ENCODE measurements at places on chromosomes 12 and 14.

DNA sequence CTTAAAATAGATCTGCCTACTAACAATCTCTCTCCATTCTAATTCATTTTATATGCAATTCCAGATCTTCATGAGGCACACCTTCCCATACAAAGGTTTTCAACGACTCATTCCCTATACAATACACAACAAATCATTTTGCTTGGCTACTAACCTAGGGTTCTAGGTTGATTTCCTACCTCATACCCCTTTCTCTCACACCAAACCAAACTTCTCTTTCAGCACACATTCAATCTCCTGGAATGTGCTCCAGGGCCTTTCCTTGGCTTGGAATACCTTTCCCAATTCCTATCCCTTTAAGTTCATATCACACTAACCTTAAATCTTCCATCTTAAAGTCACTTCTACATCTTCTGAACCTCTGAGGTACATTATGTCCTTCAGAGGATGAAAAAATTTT, 38.7 kb upstream of the MTERF2 start:
- no peak for DNase-seq

GRCh38 chr12:93165384-93165932, 212.3 kb upstream of the NUDT4 start:
- DNase-seq = no peak

DNA sequence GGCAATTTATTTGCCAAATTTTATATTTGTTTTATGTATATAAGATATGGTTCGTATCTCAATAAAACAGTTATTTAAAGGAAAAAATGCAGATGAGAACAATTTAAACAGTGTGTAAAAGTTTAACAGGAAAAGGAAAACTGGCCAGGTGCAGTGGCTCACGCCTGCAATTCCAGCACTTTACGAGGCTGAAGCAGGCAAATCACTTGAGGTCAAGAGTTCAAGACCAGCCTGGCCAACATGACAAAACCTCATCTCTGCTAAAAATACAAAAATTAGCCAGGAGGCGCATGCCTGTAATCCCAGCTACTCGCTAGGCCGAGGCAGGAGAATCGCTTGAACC, 22.3 kb downstream of the G2E3 start:
- DNase-seq = no peak

GRCh38 chr12:109422251-109422650, 54.8 kb downstream of the KCTD10 start:
- no peak for DNase-seq

DNA sequence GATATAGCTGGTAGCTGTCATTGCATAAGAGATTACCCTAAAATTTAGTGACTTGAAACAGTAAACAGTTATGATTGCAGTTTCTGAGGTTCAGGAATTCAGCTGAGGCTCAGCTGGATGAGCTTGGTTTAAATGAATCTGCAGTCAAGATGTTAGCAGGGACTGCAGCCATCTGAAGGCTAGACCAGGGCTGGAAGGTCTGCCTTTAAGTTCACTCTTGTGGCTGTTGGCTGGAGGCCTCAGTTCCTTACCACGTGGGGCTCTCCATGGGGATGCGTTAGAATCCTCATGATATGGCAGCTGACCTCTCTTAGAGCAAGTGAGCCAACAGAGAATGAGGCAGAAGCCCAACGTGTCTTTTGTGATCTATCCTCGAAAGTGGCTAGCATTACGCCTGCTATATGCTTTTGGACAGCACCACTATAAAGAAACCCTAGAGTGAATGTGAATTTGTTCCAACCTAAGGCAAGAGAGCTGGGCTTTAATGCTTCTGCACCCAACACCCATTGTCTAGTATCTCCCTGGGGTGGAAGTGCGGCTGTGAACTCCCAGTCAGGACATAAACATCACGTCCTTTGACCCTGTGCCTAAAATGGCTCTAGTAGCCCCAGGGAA, 26.0 kb downstream of the HSPB8 start:
- DNase-seq = no peak

DNA sequence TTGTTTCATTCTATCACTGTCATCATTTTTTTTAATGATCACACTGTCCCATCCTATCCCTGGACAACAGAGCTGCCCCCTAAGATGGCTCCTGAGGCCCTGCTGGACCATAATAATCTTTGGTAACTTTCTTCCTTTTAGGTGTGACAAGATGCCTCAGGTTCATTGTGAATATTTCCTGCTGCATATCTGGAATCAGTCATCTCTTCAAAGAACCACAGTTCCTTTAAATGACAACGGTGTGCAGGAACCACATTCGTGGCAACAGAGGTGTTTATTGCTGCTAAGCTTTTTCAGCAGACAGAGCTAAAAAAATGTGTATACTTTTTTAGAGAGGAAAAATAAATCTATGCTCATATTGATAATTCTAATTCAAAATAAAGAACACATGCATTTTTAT, 312.9 kb downstream of the MED13L start:
- no peak for DNase-seq

DNA sequence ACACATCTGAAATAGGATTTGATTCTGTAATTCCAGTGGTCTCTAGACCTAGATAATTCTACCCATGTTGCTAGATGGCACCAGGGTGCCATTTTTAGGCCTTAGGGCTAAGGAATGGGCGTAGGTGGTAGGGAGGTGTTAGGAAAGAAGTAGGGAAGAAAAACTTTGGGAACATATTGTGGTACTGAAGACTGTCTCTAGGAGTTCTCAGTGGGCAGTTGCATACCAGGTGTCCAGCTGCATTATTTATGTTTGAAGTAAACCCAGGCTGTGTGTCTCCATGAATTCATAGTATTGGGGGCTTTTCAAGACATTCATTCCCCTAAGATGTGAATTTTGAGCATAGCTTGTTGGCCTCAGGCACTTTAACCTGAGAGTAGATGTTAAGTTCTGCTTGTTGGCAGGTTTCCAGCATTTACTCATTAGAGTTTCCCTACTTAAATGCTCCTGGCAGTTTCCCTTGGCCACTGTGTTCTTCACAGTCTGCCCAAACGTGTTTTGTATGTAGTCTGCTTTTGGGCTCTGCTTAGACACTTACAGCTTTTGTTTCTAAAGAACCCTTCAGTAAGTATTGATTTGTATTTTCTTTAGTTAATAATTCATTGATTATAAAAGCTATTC, 31.5 kb upstream of the CCT2 start:
- no peak for DNase-seq

DNA sequence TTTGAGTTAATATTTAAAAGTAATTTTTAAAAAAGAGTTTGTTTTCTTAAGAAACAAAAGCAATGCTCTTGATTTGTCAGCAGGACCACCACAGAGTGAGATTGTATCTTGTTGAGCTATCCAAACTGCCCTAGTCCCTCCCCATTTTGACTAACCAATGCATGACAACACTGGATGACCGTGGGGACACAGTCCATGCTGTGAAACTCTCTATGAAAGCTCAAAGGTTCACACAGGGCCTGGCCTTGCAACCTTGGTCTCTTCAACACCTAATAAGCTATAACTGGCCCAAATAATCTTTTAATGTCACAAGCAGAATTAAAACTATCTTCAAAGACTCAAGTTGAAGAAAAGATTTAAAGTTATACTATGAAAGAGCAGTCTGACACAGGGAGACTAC, 13.5 kb downstream of the ETFRF1 start:
- no peak for DNase-seq

GRCh38 chr12:104702565-104703139, 245.9 kb downstream of the CHST11 start:
- DNase-seq = peak; percentile 85

DNA sequence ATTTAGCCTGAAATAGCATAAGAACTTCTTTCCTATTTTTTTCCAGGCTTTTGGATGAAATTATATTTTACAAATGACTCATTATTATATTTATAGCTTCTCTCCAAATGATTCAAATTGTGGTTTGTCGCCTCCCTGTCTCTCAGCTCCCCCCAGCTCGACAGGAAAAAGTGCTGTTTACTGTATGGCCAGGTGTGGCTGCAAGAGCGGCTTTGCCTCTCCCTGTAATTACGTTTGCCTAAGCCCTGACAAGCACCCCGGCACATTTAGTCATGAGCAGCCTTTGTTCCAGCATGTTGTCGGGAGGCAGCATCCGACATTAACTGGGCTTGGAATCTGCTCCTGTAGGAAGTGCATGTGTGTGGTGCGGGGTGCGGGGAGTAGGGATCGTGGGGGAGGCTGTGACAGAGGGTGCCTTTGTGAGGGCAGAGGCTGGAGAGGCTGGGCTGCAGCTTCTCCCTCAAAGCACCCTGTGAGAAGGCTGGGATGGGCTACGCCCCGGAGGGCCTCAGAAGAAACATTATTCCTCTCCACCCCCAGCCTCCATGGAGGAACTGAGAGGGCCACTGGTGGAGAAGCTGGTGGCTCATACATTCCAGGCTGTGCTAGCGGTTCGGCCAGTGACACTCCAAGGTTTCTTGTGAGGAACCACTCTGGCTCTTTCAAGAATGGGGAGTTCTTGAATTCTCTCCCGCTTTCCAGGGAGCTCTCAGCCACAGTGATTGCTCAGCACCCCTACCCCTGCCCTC, 42.1 kb upstream of the CTDSP2 start:
- no peak for DNase-seq

DNA sequence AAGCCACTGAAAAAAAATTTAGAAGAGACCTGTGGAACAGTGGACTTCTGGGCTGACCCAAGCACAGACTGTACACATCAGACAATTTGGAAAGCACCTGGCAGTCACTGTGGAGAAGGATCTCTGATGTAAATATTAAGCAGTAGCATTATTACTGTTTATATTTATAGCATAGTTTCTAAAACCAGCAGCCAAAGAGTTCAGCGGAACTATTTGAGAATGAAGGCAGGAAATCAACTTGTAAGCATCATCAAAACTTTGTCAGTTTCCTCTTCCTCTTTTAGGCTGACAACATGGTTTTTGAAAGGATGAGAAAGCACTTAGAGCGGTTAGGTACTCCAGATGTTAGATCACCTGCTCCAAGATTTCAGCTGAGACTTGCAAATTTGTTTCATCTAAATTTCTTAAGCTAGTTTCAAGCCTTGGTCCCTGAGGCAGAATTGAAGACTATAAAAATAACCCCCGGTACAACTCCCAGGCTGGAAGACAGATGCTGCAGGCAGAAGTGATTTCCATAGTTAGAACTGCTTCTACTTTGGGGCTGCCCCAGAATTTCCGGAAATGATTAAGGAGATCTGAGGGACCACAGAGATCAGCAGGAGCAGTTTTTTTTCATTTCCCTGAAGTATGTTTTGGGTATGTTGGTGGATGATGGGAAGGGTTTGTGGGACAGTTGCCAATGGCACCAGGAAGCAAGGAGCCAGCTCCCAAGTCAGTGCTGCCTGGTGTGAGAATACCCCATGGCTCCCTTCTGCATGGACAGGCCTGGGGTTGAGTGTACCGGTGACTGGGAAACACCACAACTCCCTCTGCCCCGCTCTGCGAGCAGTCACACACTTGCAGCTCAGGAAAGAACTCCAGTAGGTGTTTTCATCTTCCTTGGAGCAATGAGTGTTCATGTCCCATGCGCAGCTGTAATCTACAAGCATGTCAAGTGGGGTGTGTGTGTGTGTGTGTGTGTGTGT, 354.5 kb downstream of the NUAK1 start:
- DNase-seq = no peak

- peak; percentile 51 for DNase-seq
Measured at GRCh38 chr14:29805415-29806123, 122.1 kb downstream of the PRKD1 start.

DNA sequence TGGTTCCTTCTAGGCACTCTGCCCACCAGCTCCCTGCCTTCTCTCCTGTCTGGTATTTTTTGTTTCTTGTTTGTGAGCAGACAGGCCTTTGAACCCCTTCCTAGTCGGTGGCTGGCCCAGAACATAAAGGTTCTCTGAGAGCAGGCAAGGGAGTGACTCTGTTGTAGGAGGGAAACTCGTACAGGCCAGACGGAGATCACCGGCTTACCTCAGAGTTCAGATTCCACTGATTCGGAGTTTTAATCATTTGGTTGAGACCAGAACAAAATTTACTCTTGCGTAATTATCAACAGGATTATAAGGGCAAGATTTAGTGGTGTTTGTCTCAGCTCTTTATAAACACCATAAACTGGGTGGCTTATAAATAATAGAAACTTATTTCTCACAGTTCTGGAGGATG, 128.3 kb downstream of the PLXNC1 start:
- no peak for DNase-seq

DNA sequence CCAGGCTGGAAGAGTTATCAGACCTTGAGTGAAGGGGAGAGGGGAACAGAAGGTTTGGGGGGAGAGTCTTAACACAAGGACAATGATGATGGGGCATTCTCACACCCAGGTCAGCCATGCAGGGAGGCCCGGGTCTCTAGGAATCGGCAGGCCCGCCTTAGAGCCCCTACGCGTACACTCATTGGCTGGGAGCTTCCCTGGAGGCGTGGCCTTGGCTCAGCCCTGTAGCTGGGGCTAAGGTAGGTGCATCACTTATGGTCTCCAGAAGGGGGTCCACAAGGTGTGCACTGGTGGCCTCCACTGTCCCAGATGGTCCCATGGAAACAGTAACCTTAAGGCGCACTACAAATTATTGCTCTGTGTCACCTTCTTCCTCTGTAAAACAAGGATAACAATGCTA, 660.1 kb downstream of the MED13L start:
- DNase-seq = no peak

- no peak for DNase-seq
Measured at GRCh38 chr12:12212769-12213168, 54.1 kb downstream of the LRP6 start.

DNA sequence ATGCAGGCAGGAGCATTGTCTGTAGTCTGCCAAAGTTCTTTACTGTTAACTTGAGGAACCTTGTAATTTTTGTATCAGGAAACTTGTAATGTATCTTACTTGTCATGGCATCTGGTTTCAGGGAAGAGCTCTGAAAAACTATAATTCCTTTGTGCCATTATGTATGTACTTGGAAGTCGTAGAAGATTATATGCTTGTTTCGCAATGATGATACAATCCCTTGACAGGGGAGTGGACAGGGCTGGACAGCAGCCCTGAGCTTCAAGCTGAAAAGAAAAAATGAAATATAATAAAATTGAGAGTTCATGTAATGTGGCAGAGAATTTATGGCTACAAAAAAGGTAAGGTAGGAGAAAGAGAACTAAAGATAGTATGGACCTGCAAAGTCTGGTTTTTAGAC, 7.4 kb upstream of the DLGAP5 start:
- DNase-seq = no peak

- DNase-seq = no peak
Measured at GRCh38 chr14:77301103-77301502, 19.6 kb downstream of the POMT2 start.

GRCh38 chr12:88381466-88381865, 198.8 kb downstream of the KITLG start:
- DNase-seq = no peak

DNA sequence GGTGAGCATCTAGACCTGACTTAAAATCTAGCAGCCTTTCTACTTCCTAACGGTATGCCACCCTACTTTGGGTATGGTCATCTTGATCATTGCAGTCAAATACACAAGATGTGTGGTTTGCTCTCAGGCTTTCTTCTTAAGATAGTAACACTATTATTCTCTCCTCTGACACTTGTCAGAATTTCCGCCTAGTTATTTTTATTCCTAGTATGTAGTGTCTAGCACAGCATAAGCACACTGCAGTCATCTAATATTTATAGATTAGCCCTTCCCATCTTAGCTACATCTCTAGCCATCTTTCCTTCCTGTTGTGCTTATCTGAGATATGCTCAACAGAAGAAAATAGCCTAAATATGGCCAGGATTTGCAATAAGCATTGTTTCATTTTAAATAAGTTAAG, 180.1 kb downstream of the C12orf50 start:
- no peak for DNase-seq

GRCh38 chr12:70661466-70662161, 24.4 kb upstream of the PTPRB start:
- peak; percentile 79 for DNase-seq

- DNase-seq = peak; percentile 21
Measured at GRCh38 chr14:31449971-31450610, 7.2 kb downstream of the DTD2 start.
